ENCODE measurements at places on chromosomes 2 and 18. TPM values are rescaled to one million over a fixed set of nuclear protein-coding genes. Genes with fewer than 3 reads are reported as not detected.

DNA sequence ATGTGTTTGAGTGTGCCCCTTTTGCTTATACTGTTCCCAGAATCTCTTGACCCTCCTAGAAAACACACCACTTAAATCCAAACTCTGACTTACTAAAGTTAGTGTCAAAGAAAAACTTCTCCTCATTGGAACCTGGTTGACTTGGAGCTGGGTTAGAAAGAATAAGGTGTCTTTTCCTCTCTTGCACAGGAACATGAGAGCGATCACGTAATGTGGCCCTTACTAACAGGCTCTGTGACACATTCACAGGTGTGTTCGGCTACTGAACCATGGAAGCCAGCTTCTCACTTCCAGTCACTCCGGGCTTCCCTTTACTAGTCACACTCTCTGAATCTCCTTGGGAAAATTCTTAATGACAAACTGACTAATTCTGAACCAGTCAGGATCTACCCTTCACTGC, 5.4 kb upstream of the POU3F3 start:
- H3K27me3 ChIP-seq: peaks cover 71% of the 10 kb centered on the region
- no peaks in the 10 kb centered on the region for H3K36me3 ChIP-seq
- no peak for DNase-seq
- H3K4me3 ChIP-seq: no peak overlapping the region

- no peaks in the 10 kb centered on the region for H3K36me3 ChIP-seq
- H3K4me1 ChIP-seq: no peaks in the 10 kb centered on the region
- no peaks in the 10 kb centered on the region for H3K27me3 ChIP-seq
Measured at GRCh38 chr2:65678779-65679391, 246.5 kb upstream of the SPRED2 start.

DNA sequence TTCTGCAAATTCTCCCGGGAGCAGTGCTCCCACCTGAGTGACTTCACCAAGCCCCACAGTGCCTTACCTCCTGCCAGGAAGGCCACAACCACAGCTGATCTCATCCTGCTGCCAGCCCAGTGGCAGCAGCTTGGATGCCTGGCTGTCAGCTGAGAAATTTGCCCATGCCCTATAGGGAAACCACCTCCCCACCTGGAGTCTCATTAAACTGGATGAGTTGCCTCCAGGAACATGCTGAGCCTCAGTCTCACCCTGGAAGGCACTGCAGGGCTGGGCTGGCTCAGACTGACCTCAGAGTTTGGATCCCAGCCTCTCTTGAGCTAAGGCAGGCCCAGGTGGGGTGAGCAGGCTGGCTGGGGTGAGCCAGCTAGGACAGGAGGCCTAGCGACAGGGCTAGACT, 23.3 kb downstream of the REEP1 start:
- H3K4me3 ChIP-seq: no peak overlapping the region
- H3K27me3 ChIP-seq: no peaks in the 10 kb centered on the region
- H3K27ac ChIP-seq: no peak overlapping the region
- DNase-seq: no peak
- no peaks in the 10 kb centered on the region for H3K36me3 ChIP-seq
- H3K4me1 ChIP-seq: no peaks in the 10 kb centered on the region

MAB21L4 gene
- total RNA-seq: 440 TPM

SNORC gene
- total RNA-seq: 0.76 TPM

SIX3 gene
- total RNA-seq: not detected

TMEM200C gene
- not detected for total RNA-seq

- peak overlapping the region; percentile 80 for H3K27ac ChIP-seq
- H3K4me3 ChIP-seq: peak overlapping the region; percentile 19
- no peaks in the 10 kb centered on the region for H3K36me3 ChIP-seq
- H3K4me1 ChIP-seq: peaks cover 21% of the 10 kb centered on the region
- no peaks in the 10 kb centered on the region for H3K27me3 ChIP-seq
- DNase-seq: peak; percentile 6
Measured at GRCh38 chr2:23669413-23670244, 257.3 kb downstream of the ATAD2B start.

ABCA12 gene
- total RNA-seq: 45.7 TPM

CFAP65 gene
- total RNA-seq: not detected

HS6ST1 gene
- 44.7 TPM for total RNA-seq

KLHL14 gene
- total RNA-seq: 0.35 TPM

DNA sequence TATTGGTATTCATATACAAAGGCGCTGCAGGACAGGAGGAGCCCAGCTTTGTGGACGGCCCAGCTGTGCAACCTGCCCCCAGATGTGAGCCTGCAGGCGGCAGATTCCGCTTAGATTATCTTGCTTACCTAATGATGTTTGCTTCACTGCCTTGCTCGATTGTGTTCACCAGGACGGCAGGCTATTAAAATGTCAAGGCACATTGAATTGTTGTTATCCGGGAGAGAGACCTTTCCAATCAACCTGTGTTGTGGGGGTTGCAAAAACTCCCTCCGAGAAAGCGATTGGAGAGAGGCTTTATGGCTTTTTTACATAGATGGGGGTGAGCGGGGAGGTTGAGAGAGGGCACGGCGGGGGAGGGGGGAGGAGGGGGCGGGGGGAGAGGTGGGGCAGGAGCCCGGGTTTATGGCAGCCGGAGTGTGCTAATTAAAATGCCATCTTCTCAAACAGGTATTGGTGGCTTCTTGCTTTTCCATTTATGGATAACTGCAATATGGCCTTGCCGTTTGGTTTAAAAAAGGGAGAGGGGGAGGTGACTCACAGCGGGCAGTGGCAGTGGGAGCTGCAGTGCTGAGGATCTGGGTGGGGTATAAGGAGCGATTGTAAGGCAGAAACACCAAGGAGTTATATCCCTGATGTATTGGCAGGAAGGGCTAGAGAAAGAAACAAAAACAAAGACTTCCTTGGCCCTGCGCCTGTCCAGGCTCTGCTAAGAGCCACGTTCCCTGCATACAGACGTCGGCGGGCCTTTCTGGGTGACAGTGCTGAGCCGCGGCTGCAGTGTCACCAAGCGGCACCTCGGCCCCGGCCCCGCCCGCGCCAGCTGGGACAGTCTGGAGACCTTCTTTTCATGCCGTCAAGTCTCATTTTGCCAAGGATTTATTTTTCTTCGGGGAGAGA, 97.2 kb downstream of the INSIG2 start:
- no peak for DNase-seq
- H3K4me3 ChIP-seq: peak overlapping the region; percentile 68
- peak overlapping the region; percentile 83 for H3K27ac ChIP-seq
- no peaks in the 10 kb centered on the region for H3K36me3 ChIP-seq
- H3K4me1 ChIP-seq: no peaks in the 10 kb centered on the region

DNA sequence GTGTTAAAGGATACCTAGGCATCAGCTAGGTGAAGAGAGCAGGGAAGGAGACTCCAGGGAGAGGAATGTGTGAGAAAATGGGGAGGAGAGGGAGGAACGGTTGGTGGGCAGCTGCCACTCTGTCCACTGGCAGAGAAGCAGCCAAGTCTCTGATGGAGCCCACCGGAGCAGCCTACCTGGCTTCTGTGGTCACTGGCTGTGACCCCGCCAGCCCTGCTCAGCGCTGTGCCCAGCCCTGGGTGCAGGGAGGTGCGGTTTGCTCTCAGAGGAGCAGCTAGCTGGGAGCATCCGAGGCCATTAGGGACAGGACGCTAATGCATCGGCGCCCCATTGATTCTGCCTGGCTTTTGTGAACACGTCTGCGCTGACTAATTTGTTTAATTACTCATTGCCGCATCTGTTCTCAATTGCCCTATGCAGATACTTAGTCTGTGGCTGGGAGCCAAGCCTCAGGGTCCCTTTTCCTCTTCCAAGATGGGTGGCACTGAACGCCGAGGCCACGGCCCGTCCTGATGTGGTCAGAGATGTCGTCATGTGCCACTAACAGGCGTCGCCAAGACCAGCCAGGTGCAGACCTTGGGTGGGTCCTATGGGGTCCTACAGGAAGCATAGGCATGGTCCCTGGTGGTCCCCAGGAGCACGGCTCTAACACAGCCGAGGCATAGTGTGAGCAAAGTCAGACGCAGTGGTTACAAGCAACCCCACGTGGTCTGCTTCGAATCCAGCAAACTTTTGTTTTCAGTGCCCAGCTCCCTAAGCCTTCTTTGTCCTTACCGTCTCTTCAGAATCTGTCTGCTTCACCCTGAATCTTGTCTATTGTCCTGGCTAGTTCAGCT, 82.0 kb downstream of the RRM2 start:
- no peak overlapping the region for H3K27ac ChIP-seq
- H3K27me3 ChIP-seq: no peaks in the 10 kb centered on the region
- H3K4me3 ChIP-seq: no peak overlapping the region
- no peaks in the 10 kb centered on the region for H3K4me1 ChIP-seq
- no peak for DNase-seq
- H3K36me3 ChIP-seq: no peaks in the 10 kb centered on the region

DNA sequence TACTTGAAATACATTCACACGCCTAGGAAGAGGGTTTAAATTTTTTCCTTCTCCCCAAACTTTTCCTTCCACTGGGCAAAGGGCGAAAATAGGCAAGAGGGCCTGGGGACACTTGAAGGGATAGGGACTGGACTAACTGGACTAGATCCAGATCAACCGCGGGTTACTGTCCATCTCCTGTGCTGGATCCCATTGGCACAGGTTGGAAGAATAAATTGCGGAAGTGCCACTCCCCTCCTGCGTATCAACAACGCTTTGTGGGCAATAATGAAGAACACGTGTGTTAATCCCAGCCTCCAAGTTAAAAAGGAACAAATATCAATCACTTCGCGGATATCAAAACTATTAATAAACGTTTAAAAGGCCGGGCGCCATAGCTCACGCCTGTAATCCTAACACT, 1.7 kb upstream of the FZD5 start:
- H3K27me3 ChIP-seq: no peaks in the 10 kb centered on the region
- H3K4me3 ChIP-seq: no peak overlapping the region
- peaks cover 9% of the 10 kb centered on the region for H3K4me1 ChIP-seq
- H3K36me3 ChIP-seq: peaks cover 7% of the 10 kb centered on the region
- H3K27ac ChIP-seq: peak overlapping the region; percentile 90
- DNase-seq: no peak

GRCh38 chr18:55830544-55830943, 242.6 kb upstream of the TCF4 start:
- DNase-seq: no peak
- no peak overlapping the region for H3K4me3 ChIP-seq
- no peaks in the 10 kb centered on the region for H3K4me1 ChIP-seq
- no peak overlapping the region for H3K27ac ChIP-seq
- H3K36me3 ChIP-seq: no peaks in the 10 kb centered on the region
- H3K27me3 ChIP-seq: no peaks in the 10 kb centered on the region

DNA sequence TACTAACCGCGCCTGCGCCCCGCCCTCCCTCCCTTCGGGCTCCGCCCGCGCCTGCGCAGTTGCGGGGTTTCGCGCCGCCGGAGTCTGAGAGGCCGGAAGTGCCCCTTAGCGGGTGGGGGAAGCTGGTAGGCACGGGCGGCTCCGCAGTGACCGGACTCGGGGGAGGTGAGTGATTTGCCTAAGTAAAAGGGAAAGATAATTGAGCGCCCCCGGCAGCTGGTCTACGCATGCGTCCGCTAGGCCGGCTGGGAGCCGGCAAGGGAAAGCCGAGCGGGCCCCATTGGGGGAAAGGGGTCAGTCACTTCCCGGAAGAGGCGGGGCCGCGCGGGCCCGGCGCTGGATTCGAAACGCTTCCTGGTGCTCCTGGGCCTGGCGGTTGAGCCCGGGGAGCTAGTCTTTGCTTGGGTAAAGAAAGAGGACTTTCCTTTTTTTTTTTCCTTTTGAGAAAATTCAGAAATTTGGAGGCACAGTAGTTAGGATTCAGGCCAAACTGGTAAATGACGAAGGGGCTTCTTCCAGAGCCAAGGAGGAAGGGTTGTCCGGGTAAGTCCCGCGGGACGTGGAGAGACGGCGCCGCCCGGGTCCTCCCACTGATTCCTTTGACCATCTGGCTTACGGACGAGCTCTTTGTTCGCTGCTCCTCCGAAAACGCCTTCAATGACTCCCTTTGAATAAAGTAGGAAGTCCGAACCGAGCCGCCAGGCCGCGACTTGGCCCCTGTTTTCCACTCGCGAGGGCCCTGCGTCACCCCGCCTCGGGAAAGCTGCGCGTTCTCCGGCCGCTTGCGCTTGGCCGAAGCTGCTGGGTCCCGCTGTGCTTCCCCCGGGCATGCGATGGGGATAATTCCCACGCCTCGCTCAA, at the start of the genes GEN1 and SMC6:
TSS of gene GEN1 (plus strand) at position 336 of the 861 bp plus-strand sequence. CDS start 5,806 bp downstream, outside the sequence.
TSS of gene SMC6 (minus strand) at position 8 of the 861 bp plus-strand sequence. CDS start 7,864 bp downstream, outside the sequence.
- DNase-seq: peak; percentile 69
- peak within 1 kb of the TSS; percentile 92 for H3K4me3 ChIP-seq
- H3K27ac ChIP-seq: peak within 1 kb of the TSS; percentile 96

GRCh38 chr2:101790857-101791256, 93.3 kb downstream of the MAP4K4 start:
- peaks cover 54% of the 10 kb centered on the region for H3K4me1 ChIP-seq
- peak overlapping the region; percentile 40 for H3K27ac ChIP-seq
- H3K27me3 ChIP-seq: no peaks in the 10 kb centered on the region
- no peak overlapping the region for H3K4me3 ChIP-seq
- DNase-seq: no peak
- H3K36me3 ChIP-seq: no peaks in the 10 kb centered on the region

GRCh38 chr2:232438951-232439757, 16.8 kb upstream of the ALPI start:
- no peak overlapping the region for H3K27ac ChIP-seq
- H3K4me3 ChIP-seq: no peak overlapping the region

GRCh38 chr2:195683174-195683573, 26.1 kb downstream of the SLC39A10 start:
- no peak for DNase-seq
- H3K27me3 ChIP-seq: no peaks in the 10 kb centered on the region
- H3K4me1 ChIP-seq: no peaks in the 10 kb centered on the region
- no peak overlapping the region for H3K4me3 ChIP-seq
- no peak overlapping the region for H3K27ac ChIP-seq

- no peak overlapping the region for H3K4me3 ChIP-seq
- H3K27me3 ChIP-seq: no peaks in the 10 kb centered on the region
- DNase-seq: no peak
- no peaks in the 10 kb centered on the region for H3K4me1 ChIP-seq
Measured at GRCh38 chr18:2612996-2613395, 41.6 kb downstream of the NDC80 start.

DNA sequence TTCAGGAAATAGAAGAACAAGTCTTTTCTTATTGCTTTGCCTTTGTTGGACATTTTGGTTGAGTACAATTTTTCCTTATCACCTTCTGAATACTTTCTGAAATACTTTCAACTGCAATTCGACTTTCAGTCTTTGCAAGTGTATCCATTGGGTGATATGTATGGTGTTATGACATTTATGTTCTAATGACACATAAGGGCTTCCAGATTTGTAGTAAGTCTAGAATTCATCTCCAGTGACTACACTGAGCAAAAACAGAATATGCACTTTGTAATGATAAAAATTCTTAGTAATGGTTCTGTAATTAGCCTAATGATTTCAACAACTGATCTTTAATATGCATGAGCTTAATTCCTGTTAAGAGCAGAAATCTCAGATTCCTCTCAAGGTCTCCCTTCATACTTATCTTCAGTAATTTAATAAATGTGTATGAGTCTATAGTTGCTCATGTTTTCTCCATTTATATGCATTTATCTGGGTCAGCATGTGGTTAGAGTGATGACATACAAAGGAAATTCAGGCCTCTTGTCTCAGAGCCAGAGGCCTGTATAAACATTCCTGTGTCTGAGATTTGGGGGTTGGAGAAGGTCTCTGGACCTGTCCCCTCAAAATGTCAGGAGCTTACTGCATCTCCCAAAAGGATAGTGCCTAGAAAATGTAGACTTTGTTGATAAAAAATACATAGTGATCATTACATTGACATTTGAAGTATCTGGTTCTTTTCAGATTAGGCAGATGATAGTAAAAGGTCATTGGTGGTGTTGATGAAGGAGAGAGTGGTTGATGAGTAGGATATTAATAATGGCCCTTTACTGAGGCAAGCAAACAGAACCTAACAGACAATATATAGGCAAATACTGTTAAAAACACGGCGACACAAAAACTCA, 114.9 kb downstream of the QPCT start:
- H3K4me3 ChIP-seq: no peak overlapping the region
- H3K27me3 ChIP-seq: peaks cover 82% of the 10 kb centered on the region
- no peak for DNase-seq
- H3K36me3 ChIP-seq: no peaks in the 10 kb centered on the region

GRCh38 chr18:68623342-68623741, 91.6 kb downstream of the TMX3 start:
- H3K36me3 ChIP-seq: no peaks in the 10 kb centered on the region
- no peak overlapping the region for H3K27ac ChIP-seq
- no peaks in the 10 kb centered on the region for H3K27me3 ChIP-seq
- no peak overlapping the region for H3K4me3 ChIP-seq
- no peaks in the 10 kb centered on the region for H3K4me1 ChIP-seq

All from esophagus squamous epithelium (tissue), 5 donors.